ENCODE measurements at places on chromosomes 16 and 17.

GRCh38 chr17:66447159-66447558, 144.7 kb downstream of the PRKCA start:
- DNase-seq, result no peak

DNA sequence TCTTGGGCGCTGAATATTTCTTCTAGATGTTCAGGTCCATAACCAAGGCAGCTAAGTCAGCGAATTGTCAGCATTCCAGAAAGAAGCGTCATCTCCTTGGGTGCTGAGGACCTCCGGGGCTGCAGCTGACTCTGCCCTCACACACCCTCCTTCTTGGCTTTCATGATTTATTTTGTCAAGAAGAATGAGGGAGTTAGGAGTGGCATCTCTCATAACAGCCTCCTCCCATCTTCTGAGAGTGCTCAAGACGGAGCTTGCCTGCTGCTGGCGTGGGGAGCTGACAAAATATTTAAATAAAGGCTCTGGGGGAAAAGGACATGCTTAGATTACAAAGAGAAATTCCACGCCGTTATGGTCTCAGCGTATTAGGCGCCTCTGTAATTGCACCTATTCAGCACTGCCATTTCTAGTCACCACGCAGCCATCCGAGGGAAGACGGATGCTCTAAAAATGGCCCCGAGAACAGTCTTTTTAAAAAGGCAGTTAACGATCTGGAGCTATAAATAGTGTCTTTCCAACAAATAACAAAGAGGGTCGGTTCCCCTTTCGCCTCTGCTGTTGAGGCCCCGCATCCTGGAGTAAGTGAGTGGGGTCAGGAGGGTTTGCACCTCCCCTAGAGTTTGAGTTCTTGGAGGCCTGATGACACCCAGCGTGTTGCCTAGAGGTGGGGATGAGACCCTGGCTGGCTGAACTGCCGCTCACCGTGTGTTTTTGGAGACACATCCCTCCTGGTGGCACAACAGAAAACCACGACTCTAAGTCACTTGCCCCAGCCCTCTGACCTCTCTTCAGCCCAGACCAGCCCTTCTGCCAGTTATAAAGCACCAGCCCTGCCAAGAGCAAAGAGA, 187.0 kb downstream of the CCDC182 start:
- peak; percentile 94 for DNase-seq

DNA sequence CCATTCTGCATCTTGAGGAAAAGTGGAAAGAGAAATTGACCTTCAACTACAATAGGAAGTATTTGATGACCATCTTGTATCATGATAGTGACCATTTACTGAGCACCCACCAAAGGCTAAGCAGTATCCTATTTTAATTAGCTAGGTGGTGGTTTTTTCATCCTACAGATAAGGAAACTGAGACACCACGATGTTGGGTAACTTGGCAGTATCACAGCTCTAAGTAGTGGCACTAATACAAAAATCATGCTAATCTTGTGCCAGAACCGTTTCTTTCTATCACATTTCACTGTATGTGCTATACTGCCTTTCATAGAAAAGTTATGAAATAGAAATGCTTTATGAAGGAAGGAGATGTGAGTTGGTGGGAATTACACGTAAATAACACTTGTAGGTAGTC, 2.3 kb downstream of the EVI2B start:
- no peak for DNase-seq

DNA sequence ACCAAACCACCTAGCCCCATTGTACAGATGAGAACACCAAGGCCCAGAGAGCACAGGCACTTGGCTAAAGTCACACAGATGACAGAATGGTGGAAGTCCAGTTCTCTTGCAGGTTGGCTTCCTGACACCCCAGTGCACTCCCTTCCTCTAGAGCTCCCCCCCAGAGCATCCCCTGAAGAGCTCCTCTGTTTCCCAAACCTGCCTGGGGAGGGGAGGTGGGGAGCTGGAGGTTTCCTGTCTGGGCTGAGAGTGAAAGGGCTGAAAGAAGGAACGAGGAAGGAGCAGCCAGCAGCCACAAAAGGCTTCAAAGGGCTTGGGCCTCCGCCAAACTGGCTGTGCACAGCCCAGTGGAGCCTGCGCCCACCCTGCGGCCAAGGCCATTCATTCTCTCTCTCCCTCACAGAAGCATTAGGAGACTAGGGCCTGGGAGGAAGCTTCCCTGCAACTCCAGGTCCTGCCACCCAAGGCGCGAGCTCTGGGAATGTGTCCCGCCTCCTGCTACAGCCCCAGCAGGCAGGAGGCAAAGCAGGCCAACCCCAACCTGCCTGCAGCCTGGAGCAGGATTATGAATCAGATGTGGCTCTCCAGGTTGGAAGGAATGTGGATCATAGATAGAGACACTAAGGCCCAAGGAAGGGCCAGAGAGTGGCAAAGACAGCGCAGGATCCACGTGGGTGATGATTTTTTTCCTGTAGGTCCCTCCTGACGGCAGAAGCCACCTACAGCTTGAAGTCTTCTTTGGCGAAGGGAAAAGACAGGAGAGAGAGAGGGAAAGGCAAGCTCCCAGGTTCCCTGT, 913 bp downstream of the SLC13A5 start:
- no peak for DNase-seq

DNA sequence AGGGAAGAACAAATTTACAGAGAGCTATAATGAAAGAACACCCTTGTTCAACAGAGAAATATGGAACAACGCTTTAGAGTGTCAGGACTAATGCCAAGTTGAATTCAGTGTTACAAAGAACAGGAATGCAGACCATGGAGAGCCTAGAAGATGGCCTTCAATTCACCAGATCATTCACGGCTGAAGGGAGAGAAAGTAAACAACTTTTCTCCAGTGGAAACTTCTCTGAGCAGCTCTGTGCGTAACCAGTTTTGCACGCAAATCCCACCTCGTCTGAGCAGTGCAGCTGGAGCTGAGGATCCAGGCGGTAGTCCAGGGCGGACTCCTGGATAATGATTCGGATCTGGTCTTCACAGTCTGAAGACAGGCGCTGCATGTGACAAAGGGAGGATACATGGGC, 40.5 kb upstream of the CLEC18B start:
- DNase-seq, result no peak

- no peak for DNase-seq
Measured at GRCh38 chr16:51556694-51557340, 405.7 kb upstream of the SALL1 start.
